ENCODE measurements at places on chromosomes 7 and 10.

GRCh38 chr7:52450816-52451215 lies 584.6 kb upstream of the POM121L12 start:
- H3K4me1 ChIP-seq: no peaks in the 10 kb centered on the region
- no peaks in the 10 kb centered on the region for H3K36me3 ChIP-seq
- DNase-seq: no peak
- H3K27ac ChIP-seq: no peak overlapping the region
- no peaks in the 10 kb centered on the region for H3K27me3 ChIP-seq

- peak overlapping the region; percentile 97 for H3K27ac ChIP-seq
- no peaks in the 10 kb centered on the region for H3K36me3 ChIP-seq
- H3K4me3 ChIP-seq: no peak overlapping the region
- peak; percentile 100 for DNase-seq
- H3K27me3 ChIP-seq: no peaks in the 10 kb centered on the region
- H3K4me1 ChIP-seq: peaks cover 7% of the 10 kb centered on the region
These were observed 107.2 kb upstream of the LYZL2 start for GRCh38 chr10:30736685-30737232.

DNA sequence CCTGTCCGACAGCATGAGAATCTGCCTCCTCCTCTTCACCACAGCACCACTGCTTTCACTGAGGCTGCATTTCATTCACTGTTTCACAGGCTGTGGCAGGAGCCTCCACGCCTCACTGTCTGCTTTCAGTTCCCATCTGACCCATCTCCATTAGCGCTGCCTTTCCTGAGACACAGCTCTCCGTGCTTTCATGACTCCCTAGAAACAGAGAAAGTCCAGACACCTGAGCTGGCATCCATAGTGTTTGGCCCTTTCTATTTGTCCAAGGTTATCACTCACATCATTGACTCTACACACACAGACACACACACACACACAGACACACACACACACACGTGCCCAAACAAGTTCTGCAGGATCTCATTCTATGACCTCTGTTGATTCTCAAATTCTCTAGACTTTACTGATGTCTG lies 5.2 kb downstream of the LGI1 start:
- H3K27ac ChIP-seq: no peak overlapping the region
- peaks cover 38% of the 10 kb centered on the region for H3K27me3 ChIP-seq
- no peak for DNase-seq
- no peaks in the 10 kb centered on the region for H3K36me3 ChIP-seq
- H3K4me3 ChIP-seq: no peak overlapping the region

GRCh38 chr7:91020636-91021385 lies 243.4 kb upstream of the FZD1 start:
- no peak for DNase-seq
- H3K27me3 ChIP-seq: no peaks in the 10 kb centered on the region
- H3K4me1 ChIP-seq: no peaks in the 10 kb centered on the region
- H3K36me3 ChIP-seq: no peaks in the 10 kb centered on the region
- no peak overlapping the region for H3K27ac ChIP-seq

DNA sequence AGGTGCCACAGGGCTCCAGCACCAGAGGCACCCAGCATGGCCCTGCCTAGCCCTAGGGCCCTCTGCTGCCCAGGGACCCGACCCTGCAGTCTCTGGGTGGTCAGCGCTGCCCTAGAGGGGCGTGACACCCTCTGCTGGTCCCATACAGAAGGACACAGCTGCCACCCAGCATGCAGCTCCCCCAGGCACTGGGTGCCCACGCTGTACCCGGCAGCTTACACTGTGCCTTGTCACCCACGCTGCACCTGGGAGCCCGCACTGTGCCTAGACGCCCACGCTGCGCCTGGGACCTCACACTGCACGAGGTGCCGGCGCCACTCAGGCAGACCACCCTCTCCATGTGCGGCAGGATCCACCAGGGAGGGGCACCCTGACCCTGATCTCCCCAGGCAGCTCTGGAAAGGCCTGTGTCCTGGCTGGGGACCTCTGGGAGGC lies 55.2 kb downstream of the PWWP2B start:
- H3K4me1 ChIP-seq: peaks cover 10% of the 10 kb centered on the region
- H3K27ac ChIP-seq: no peak overlapping the region
- no peak overlapping the region for H3K4me3 ChIP-seq
- peaks cover 8% of the 10 kb centered on the region for H3K27me3 ChIP-seq
- no peaks in the 10 kb centered on the region for H3K36me3 ChIP-seq
- DNase-seq: no peak

DNA sequence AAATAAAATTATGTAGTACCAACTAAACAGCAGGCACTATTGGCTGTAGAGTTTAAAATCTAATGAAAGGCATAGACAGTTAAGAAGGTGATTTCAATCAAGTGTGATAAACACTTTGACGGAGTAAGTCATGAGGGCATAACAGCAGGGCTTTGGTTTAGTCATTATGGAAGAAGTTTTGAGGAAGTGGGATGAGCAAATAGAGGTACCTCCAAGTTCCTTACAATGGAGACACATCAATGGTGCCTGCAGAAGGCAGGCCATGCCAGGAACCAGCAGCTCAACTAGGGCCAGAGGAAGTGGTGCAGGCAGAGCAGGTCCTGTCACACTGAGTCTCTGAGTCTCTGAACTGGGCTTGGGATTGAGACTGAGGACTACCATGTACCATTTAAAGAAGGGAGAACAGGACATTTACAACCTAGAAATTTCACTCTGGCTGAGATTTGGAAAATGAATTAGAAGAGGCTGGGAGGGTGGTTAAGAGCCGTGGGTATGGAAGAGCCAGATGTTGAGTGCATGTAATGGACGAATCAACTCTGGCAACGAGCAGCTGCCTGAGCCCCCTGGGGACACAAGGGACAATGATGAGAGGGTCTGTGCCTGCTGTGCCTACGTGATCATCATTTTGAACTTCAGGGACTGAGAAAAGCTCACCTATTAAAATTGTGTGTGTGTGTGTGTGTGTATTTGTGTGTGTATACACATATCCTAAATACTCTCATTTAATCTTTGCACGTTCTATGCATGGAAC lies 208.7 kb upstream of the POM121L12 start:
- no peaks in the 10 kb centered on the region for H3K27me3 ChIP-seq
- no peak overlapping the region for H3K27ac ChIP-seq
- no peak for DNase-seq
- H3K4me1 ChIP-seq: no peaks in the 10 kb centered on the region
- no peak overlapping the region for H3K4me3 ChIP-seq

- no peak for DNase-seq
- H3K27ac ChIP-seq: no peak overlapping the region
- peaks cover 4% of the 10 kb centered on the region for H3K36me3 ChIP-seq
- peaks cover 4% of the 10 kb centered on the region for H3K4me1 ChIP-seq
- H3K4me3 ChIP-seq: no peak overlapping the region
These were observed 256.3 kb upstream of the KLF14 start for GRCh38 chr7:130990178-130990832.

DNA sequence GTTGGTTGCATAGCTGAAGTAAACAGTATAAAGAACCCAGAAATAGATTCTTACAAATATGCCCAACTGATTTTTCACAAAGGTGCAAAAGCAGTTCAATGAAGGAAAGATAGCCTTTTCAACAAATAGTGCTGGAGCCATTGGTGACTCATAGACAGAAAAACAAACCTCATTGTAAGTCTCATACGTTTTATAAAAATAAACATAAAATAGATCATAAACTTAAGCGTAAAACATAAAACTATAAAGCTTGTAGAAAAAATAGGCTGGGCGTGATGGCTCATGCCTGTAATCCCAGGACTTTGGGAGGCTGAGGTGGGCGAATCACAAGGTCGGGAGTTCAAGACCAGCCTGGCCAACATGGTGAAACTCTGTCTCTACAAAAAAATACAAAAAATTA lies 318.8 kb upstream of the IGFBP3 start:
- peak; percentile 70 for DNase-seq
- no peak overlapping the region for H3K4me3 ChIP-seq
- no peaks in the 10 kb centered on the region for H3K36me3 ChIP-seq
- no peaks in the 10 kb centered on the region for H3K4me1 ChIP-seq
- H3K27ac ChIP-seq: no peak overlapping the region

DNA sequence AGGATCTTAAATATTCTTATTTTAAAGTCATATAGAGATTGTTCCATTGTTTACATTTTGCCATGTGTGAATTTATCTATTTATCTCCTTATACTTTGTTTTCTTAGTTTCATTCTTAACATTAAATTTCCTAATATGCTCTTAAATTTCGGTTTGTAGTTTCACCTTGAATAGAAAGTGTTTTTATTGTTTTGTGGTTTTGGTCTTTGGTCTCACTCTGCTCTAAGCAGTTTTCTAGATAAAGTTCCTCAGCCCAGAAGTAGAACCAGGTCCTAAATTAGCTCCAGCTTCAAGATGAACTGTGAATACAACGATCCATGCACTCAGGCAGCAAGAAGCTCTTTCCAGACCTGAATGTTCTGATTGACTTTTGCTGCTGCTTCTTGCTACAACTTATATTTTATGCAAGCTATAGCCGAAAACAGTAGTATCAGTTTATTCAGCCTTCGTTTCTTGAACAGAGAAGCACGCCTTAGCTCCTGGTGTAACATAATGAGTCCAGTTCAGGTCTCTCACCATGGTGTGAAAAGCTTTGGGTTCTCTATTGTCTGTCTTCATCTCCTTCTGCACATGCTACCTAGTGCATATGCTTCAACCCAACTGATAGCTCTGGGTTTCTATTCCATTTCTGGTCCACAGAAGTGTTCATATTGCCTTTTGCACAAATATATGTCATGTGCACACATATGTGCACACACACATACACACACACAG lies 95.3 kb downstream of the SEM1 start:
- H3K27ac ChIP-seq: no peak overlapping the region
- no peak overlapping the region for H3K4me3 ChIP-seq
- no peaks in the 10 kb centered on the region for H3K36me3 ChIP-seq
- H3K27me3 ChIP-seq: no peaks in the 10 kb centered on the region
- no peak for DNase-seq
- H3K4me1 ChIP-seq: no peaks in the 10 kb centered on the region

DNA sequence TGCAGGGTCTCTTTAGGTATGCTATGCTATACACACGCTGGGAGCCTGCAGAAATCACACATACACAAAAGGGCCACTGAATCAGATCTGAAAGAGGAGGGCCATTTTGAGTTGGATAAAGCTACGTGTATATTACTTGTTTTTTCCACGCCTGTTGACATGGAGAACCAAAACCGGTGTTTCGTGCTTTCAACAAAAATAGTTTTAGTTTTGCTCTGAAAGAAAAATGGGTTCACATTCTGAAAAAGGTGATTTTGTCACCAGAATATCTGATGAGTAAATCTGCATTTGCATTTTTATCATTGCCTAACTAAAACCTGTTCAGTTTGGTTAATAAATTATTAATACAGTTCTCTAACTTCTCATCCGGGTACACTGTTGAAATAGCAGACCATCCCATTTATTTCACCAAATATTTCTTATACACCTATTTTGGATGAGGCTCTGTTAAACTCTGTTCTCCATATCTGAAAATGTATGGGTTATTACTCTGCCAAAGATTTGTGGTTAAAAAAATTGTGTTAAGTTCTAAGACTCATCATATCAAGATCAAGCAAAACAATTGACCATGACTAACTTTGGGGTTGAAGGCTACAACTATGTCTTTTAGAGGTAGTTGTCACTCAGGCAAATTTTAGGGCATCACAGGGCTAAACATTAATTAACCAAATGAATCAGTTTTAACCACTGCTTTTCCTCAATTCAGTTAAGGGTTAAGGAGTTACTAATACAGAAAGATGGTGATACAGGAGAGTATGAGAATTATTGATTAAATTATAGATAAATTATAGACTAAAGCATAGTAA lies 101.2 kb upstream of the RPA3 start:
- H3K4me3 ChIP-seq: no peak overlapping the region
- DNase-seq: no peak
- no peak overlapping the region for H3K27ac ChIP-seq
- no peaks in the 10 kb centered on the region for H3K27me3 ChIP-seq
- H3K36me3 ChIP-seq: 0 out of 2 replicates have a peak, but pooled peaks cover 2% of the 10 kb centered on the region
- no peaks in the 10 kb centered on the region for H3K4me1 ChIP-seq

- H3K4me1 ChIP-seq: no peaks in the 10 kb centered on the region
- H3K4me3 ChIP-seq: no peak overlapping the region
- DNase-seq: no peak
- H3K36me3 ChIP-seq: no peaks in the 10 kb centered on the region
- H3K27ac ChIP-seq: no peak overlapping the region
- no peaks in the 10 kb centered on the region for H3K27me3 ChIP-seq
These were observed 177.0 kb upstream of the GLI3 start for GRCh38 chr7:42414028-42414427.

- no peaks in the 10 kb centered on the region for H3K36me3 ChIP-seq
- no peak overlapping the region for H3K4me3 ChIP-seq
- H3K27me3 ChIP-seq: peaks cover 5% of the 10 kb centered on the region
- 0 out of 2 replicates have a peak, but pooled peaks cover 2% of the 10 kb centered on the region for H3K4me1 ChIP-seq
- H3K27ac ChIP-seq: no peak overlapping the region
- DNase-seq: peak; percentile 43
These were observed 412.8 kb upstream of the ZMIZ1 start for GRCh38 chr10:78655979-78656378.

DNA sequence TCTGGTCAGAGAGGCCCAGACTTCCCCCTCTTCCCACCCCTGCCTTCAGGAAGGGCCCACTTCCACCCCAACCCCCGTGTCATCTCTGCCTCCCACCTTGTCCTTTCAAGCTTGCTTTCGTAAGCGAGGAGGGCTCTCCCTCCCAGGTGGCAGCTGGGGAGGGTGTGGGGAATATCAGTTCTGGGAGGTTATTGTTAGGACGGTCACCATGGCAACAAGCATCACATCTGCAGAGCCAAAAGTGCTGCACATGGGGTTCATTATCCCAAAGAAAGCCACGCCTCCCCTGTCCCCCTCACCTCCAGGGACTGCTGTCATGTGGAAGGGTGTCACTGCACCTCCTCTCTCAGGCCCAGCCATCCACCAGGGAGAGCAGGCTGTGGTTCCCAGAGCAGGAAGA lies 2.6 kb upstream of the CAMK2B start:
- H3K27me3 ChIP-seq: peaks cover 39% of the 10 kb centered on the region
- no peak overlapping the region for H3K27ac ChIP-seq
- no peak overlapping the region for H3K4me3 ChIP-seq
- H3K4me1 ChIP-seq: no peaks in the 10 kb centered on the region
- H3K36me3 ChIP-seq: no peaks in the 10 kb centered on the region

- no peaks in the 10 kb centered on the region for H3K36me3 ChIP-seq
- no peak overlapping the region for H3K27ac ChIP-seq
- no peak for DNase-seq
- H3K27me3 ChIP-seq: no peaks in the 10 kb centered on the region
- H3K4me3 ChIP-seq: no peak overlapping the region
These were observed 181.7 kb upstream of the GDF10 start for GRCh38 chr10:47118326-47118725.
